ENCODE measurements at places on chromosomes 13 and 19.

DNA sequence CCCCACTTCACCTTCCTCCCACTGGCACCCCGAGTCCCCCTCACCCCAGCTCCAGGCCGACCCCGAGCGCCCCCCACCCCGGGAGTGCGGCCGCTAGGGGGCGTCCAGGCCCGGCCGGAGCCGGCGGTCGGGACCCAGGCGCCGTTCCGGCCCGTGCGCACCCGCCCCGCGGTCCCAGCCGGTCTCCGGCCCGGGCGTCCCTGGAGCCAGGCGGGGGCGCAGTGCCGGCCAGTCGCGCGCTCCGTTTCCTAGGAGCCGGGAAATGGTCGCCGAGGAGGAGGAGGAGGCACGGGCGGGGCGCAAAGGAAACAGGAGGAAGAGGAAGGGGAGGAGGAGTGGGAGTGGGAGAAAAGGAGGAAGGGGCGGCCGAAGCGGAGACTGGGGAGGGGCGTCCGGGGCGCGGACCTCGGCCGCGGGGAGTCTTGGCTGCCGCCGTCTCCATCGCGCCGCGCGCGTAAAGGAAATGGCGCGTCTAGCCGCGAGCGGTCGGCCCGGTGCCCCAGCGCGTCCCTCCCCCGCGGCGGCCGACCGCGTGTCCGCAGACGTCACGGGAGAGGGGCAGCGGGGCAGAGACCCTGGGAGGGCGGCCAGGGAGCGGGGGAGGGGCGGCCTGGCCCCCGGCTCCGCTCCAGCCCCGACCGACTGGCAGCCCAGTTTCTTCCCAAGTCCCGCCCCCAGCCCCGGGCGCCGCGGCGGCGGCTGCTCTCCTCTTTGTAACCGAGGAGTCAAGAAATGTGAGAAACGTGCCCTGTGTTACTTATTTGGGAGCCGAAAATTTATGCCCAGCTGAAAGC is 1.1 kb upstream of the KCTD15 start:
- DNase-seq, result peak; percentile 68

GRCh38 chr19:19461671-19462622 is 53.4 kb downstream of the TSSK6 start:
- DNase-seq, result no peak

DNA sequence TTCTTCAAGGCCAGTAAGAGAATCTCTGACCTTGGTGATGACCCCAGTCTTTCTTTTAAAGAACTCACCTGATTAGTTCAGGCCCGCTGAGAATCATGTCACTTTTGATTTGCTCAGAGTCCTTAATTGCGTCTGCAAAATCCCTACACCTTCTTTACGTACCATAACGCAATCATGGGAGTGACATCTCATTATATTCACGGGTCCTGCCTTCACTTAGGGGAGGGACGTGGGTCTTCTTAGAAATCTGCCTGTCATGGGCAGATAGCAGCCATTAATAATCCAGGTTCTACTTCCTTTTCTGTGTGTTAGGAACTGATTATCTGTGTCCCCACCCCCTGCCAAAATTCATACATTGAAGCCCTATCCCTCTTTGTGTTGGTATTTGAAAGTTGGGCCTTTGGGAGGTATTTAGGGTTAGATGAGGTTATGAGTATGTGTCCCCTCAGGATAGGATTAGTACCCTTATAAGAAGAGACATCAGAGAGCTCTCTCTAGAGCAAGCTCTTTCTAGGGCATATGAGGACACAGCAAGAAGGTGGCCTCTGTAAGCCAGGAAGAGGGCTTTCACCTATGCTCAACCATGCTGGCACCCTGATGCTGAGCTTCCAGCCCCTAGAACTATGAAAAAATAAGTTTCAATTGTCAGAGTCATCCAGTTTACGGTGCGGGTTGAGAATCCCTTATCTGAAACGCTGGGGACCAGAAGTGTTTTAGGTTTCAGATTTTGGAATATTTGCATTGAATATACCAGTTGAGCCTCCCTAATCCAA is 9.9 kb downstream of the TPP2 start:
- no peak for DNase-seq

DNA sequence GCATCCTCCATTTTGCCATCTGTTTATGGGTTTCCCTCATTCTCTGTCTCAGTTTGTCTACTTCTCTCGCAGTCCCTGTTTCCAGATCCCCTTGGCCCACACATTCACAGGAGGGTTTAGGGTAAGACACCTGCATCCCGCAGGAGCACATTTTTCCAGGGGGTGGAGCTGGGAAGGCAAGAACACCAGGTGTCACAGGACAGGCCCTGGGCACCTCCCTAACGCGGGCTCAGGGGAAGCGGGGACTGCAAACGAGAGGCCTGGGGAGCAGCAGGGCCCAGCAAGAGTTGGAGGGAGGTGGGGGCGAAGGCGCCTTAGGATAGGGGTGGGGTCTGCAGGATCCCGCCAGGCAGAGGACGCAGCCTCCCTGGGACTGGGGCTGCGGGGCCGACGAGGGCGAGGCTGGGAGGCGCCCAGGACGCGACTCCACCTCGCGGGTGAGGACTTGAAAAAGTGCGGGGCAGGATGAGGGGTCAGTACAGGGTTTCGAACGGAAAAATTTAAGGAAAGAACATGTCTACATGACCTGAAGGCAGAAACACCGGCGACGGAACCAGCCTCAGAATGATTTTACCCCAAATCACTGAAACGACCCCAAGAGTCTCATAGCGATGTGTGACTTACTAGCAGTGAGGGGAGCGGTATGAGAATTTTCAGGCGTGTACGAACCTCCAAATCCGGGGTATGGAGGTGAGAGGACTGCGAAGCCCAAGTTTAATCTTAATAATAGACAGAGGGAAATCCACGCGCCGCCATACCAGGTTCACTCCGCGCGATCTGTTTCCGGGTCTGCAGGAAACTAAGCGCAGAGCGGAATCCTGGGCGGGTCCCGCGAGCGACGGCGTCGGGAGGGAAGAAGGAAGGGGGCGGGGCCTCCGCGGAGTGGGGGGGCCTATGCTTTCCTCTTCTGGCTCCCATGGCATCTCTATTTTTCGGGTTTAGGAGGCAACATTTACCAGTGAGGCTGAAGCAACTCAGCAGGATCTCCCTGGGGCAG is 7.1 kb upstream of the ERVV-2 start:
- no peak for DNase-seq

GRCh38 chr13:43731296-43731695 is 55.5 kb downstream of the ENOX1 start:
- DNase-seq, result no peak

DNA sequence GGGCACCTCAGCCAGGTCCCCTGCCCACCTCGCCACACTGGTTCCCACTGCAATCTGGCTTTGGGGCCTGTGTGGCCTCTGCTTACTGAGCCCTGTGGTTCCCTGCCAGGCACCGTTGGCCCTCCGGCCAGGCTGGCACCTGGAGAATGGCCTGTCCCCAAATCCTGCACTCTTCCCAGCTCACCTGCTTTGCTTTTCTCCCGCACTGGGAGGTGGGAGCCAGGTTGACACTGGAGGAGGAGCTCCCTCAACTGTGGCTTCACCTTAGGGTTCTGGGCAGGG is 97.0 kb downstream of the SCGB2B2 start:
- DNase-seq, result no peak

DNA sequence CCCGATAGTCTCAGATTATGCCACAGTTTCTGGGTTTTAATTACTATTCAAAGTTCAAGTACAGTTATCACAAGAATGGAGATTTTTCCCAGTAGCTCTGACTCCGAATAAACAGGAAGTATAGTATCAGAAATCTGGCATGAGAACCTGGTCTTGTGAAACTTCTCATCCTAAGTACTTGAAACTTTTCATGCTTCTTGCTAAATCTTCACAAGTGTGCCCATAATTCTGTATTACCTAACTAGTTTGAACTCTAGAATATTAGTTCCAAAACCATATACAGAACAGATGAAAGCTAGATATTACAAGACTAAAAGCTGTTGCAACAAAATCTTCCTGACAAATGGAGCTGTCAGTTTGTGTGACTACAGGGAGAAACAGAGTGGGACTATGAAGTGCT is 70.5 kb upstream of the CSNK1A1L start:
- no peak for DNase-seq

GRCh38 chr13:46926916-46927590 is 30.2 kb upstream of the HTR2A start:
- DNase-seq, result no peak

DNA sequence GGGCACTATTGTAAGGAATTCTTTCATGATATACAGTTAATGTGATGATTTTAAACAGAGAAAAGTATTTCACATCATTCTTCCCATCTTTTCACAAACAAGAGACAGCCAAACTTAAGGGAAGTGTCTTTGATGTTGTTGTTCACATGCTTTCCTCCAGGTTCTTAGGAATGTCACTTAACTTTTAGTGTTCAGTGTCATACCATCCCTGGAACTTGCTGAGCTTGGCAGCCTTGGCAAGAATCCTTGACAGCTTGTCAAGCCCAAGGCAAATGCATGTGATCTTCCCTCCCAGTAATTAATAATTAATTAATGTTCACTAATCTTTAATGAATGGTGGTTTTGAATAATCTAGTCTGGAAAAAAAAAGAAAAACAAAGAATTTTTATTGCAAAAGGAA is 727.9 kb upstream of the PRR20A start:
- no peak for DNase-seq

GRCh38 chr19:941292-942132 is 15.7 kb downstream of the ARID3A start:
- DNase-seq, result no peak

DNA sequence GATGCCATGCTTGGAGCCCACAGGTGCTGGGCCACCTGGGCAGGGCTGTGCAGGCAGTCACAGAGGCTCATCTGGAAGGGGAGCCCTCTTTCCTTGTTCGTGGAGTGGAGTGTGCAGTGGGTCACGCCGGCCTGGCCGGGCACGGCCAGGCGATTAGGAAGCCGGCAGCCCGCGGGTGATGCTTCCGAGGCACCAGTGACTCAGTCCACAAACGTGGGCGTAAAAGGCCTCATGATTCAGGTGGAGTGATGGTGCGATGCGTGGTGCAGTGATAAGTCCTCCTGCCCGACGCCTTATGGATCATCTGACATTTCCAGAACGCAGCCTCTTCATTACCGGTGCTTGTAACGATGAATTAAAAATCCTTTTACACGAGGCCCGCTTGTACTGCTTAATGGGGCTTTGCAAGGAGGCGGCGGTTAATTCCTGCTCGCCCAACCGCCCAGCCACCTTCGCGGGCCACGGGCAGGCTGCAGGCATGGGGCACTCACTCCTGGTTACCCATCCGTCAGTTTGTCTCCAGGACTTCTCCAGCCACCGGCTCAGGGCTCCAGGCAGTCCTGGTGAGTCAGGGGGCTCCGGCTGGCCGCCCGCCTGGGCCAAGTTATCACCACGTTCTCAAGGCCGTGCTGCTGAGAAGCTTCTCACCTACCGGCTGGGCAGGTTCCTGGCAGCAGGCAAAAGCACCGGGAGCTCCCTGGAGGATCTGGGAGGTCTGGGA is 172.4 kb downstream of the KDM4B start:
- DNase-seq, result no peak

DNA sequence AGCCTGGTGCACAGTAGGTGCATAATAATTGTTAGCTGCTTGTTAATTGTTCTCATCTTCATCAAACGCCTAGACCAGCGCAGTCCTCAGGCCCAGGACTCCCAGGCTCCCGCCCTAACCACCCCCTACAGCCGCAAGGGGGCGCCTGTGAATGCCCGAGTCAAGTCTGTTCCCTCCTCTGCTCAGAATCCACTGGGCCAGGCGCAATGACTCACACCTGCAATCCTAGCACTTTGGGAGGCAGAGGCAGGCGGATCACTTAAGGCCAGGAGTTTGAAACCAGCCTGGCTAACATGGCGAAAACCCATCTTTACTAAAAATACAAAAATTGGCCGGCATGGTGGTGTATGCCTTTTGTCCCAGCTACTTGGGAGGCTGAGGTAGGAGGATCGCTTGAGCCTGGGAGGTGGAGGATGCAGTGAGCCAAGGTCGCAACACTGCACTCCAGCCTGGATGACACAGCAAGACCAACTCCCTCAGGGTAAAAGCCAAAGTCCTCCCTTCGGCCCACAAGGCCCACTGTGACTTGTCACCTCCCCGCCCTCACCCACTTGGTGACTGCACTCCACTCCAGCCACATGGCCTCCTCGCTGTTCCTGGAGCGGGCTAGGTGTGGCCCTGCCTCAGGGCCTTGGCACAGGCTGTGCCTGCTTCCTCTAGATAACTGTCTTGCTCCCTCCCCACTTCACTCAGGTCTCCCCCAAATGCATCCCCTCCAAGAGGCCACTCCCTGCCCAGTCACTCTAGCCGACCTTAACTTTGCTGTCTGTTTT is 9.1 kb downstream of the ZNF653 start:
- DNase-seq, result peak; percentile 78

GRCh38 chr13:24293746-24294145 is 15.6 kb upstream of the C1QTNF9 start:
- no peak for DNase-seq

Data from activated CD4-positive, alpha-beta T cell treated with anti-CD3 and anti-CD28 coated beads, Interleukin-2, amount 50 U/mL, for 48 hours (primary cell).